ENCODE measurements at places on chromosomes 11 and 22.
A peak's percentile ranks its signal among the peaks of the same experiment; 100 is the strongest.

DNA sequence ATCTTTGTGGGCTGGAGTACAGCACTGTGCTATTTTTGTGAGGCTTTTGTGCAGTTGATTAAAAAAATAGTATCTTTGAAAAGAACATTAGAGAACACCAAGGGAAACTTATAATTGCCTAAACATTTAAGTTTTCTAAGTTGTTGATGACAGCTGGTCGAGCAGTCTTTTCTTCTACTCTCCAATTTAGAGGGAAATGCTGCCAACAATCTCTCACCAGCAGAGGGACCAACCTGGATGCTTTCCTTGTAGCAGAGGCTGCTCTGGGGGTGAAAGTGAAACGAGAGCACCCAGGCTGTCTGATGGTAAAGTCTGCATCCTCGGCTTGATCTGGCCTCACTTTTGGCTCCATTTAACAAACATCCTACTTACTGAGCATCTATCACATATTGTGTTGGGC is 1286.5 kb upstream of the TENM4 start:
- no peak overlapping the region for H3K27ac ChIP-seq
- H3K4me1 ChIP-seq: no peaks in the 10 kb centered on the region
- no peak overlapping the region for H3K4me3 ChIP-seq

- no peaks in the 10 kb centered on the region for H3K4me1 ChIP-seq
- no peaks in the 10 kb centered on the region for H3K27me3 ChIP-seq
- H3K4me3 ChIP-seq: no peak overlapping the region
- no peak for DNase-seq
Observed at GRCh38 chr11:24932110-24933000, 435.5 kb downstream of the LUZP2 start.

GRCh38 chr22:37500745-37501609 is 14.8 kb upstream of the MFNG start:
- H3K36me3 ChIP-seq: no peaks in the 10 kb centered on the region
- H3K27me3 ChIP-seq: no peaks in the 10 kb centered on the region
- H3K4me1 ChIP-seq: peaks cover 20% of the 10 kb centered on the region
- H3K27ac ChIP-seq: no peak overlapping the region

GRCh38 chr11:2264366-2265053 is 5.9 kb downstream of the ASCL2 start:
- no peaks in the 10 kb centered on the region for H3K36me3 ChIP-seq
- no peak overlapping the region for H3K4me3 ChIP-seq
- DNase-seq: no peak
- peaks cover 22% of the 10 kb centered on the region for H3K4me1 ChIP-seq
- no peak overlapping the region for H3K27ac ChIP-seq

DNA sequence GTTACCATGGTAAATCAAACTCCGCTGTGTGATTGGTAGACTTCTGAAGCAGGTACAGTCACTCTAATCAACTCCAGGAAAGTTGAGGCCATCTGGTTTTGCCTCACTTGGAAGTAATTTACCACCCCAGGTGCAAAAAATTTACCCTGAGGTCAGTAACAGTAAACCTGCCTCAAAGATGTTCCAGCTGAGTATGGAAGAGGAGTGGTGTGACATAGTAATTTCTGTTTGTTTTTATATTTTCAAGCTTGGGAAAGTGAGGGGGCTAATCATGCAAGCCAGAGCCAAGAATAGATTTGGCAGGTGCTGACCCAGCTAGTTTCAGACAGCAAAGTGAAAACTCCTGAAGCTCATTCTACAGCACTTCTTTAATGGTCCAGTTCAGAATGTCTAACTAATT is 691.6 kb downstream of the NTM start:
- DNase-seq: no peak
- no peak overlapping the region for H3K27ac ChIP-seq
- no peaks in the 10 kb centered on the region for H3K4me1 ChIP-seq
- H3K4me3 ChIP-seq: no peak overlapping the region

GRCh38 chr11:118870396-118871343 is 13.0 kb upstream of the CXCR5 start:
- DNase-seq: no peak
- no peaks in the 10 kb centered on the region for H3K36me3 ChIP-seq
- H3K4me3 ChIP-seq: peak overlapping the region; percentile 35
- H3K27ac ChIP-seq: peak overlapping the region; percentile 87
- peaks cover 62% of the 10 kb centered on the region for H3K4me1 ChIP-seq

GRCh38 chr11:67406969-67407687 is 3.2 kb downstream of the TBC1D10C start:
- H3K36me3 ChIP-seq: peaks cover 12% of the 10 kb centered on the region
- peak overlapping the region; percentile 82 for H3K4me3 ChIP-seq
- peak; percentile 45 for DNase-seq

GRCh38 chr11:61362542-61362875 is 335 bp downstream of the TMEM138 start:
- H3K4me3 ChIP-seq: peak overlapping the region; percentile 91
- peaks cover 21% of the 10 kb centered on the region for H3K36me3 ChIP-seq
- no peaks in the 10 kb centered on the region for H3K27me3 ChIP-seq
- H3K27ac ChIP-seq: peak overlapping the region; percentile 88
- DNase-seq: peak; percentile 44

DNA sequence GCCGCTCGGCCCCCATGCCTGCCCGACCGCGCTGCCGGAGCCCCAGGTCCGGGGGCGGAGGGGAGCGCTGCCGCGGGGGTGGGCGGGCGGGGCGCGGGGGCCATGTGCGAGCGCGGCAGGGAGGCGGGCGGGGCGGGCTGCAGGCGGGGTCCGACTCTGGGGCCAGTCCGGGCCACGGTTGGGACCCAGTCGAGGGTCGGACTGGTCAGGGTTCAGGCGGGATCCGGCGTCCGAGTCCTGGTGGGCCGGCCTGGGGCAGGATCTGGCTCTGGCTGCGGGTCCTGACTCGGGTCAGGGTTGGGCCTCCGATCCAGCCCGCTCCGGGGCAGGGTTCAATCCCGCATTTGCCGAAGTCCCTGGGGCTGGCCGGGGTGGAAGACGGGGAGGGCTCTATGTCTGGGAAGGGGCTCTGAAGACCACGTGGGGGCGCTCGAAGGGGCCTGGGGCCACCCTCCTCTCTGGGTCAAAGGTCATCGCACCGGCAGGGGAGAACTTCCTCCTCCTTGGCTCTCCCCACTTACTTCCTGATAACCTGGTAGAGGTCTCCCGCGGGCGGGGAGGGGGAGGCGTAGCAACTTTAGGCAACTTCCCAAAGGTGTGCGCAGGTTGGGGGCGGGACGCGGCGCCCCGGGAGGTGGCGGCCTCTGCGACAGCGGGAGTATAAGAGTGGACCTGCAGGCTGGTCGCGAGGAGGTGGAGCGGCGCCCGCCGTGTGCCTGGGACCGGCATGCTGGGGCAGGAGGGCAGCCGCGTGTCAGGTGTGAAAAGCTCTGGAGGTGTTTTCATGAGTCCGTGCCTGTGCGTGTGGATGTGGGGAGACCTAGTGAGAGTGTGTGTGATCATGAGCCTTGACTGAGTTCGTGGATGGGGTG is 603 bp downstream of the ESRRA start:
- H3K27ac ChIP-seq: peak overlapping the region; percentile 73
- peak overlapping the region; percentile 81 for H3K4me3 ChIP-seq
- H3K36me3 ChIP-seq: no peaks in the 10 kb centered on the region
- peaks cover 8% of the 10 kb centered on the region for H3K27me3 ChIP-seq
- peak; percentile 51 for DNase-seq

GRCh38 chr11:64996327-64996709 is 453 bp downstream of the BATF2 start:
- H3K27me3 ChIP-seq: no peaks in the 10 kb centered on the region
- no peak overlapping the region for H3K4me3 ChIP-seq
- H3K4me1 ChIP-seq: peaks cover 9% of the 10 kb centered on the region
- no peaks in the 10 kb centered on the region for H3K36me3 ChIP-seq

GRCh38 chr11:45922425-45923082 is at the start of gene LARGE2:
LARGE2 (plus strand) TSS chr11:45922656; CDS start chr11:45922883, 227 bp downstream.
- DNase-seq: peak; percentile 61
- H3K4me3 ChIP-seq: peak within 1 kb of the TSS; percentile 28
- H3K4me1 ChIP-seq: peaks cover 14% of the 10 kb centered on the region
- H3K36me3 ChIP-seq: no peaks in the 10 kb centered on the region
- H3K27me3 ChIP-seq: no peaks in the 10 kb centered on the region
- peak within 1 kb of the TSS; percentile 16 for H3K27ac ChIP-seq

DNA sequence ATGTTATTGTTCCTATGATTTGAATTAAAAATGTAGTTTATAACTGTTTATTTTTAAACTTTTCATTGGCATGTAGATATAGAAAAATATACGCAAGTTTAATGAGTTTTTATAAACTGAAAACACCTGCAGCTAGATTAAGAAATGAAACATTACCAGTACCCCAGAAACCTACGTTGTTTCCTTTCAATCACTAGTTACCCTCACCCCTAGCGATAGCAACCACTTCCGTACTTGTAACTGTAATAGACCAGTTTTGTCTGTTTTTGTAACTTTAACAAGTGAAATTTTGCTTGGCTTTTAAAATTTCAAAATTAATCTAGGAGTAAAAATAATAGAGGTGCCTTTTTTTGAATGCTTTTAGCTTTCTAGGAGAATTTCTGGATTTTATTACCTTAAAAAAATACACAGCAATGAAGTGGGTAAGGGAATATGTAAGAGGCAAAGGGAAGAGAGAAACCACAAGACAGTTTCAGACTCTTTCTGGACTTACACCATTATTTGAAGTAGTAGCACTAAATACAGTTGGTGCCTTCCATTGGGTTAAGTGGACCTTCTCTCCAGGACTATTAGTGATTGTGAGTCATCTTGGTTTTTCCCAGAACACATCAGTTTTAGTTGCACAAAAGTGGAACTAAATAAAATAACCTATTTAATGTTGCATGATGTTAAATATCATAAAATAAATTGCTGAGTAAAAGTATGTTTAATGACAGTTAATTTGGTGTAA is 18.7 kb upstream of the NAT10 start:
- H3K4me3 ChIP-seq: no peak overlapping the region
- H3K4me1 ChIP-seq: peaks cover 4% of the 10 kb centered on the region
- peaks cover 61% of the 10 kb centered on the region for H3K36me3 ChIP-seq
- H3K27ac ChIP-seq: no peak overlapping the region
- no peaks in the 10 kb centered on the region for H3K27me3 ChIP-seq
